ENCODE measurements at places on chromosomes 13 and 19. TPM values are rescaled to one million over a fixed set of nuclear protein-coding genes. Genes with fewer than 3 reads are reported as not detected.
A peak's percentile ranks its signal among the peaks of the same experiment; 100 is the strongest.

DNA sequence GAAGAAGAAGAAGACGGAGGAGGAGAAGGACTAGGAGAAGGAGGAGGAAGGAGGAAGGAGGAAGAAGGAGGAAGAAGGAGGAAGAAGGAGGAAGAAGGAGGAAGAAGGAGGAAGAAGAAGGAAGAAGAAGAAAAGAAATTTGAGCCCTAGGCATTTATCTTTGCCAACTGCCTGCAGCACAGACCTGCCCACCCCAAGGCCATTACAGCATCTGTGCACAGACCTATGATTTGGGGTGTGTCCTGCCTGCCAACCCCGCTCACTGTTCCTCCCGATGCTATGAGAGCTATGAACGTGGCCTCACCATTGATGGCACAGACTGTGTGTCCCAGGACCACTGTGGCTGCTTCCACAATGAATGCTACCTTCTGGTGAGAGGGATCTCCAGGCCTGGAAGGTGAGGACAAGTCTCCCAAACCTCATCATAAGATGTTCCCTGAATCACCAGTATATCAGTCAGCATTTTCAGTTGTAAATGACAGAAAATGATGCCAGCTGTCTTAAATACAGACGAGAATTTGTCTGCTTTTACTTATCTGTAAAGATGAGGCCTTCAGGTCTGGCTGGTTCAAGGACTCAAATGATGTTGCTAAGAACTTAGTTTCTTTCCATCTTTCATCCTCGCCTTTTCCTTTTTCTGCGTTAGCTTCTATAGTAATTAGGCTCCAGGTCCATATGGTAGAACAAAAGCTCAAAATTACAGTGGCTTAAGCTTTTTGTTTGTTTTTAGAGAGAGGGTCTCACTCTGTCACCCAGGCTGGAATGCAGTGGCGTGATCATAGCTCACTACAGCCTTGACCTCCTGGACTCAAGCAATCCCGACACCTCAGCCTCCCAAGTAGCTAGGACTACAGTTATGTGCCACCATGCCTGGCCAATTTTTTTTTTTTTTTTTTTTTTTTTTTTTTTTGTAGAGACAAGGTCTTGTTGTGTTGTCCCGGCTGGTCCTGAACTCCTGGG is 3.9 kb upstream of the SDHAF1 start:
- DNase-seq: no peak
- H3K27ac ChIP-seq: no peak overlapping the region
- H3K4me3 ChIP-seq: no peak overlapping the region
- H3K27me3 ChIP-seq: peaks cover 35% of the 10 kb centered on the region

DNA sequence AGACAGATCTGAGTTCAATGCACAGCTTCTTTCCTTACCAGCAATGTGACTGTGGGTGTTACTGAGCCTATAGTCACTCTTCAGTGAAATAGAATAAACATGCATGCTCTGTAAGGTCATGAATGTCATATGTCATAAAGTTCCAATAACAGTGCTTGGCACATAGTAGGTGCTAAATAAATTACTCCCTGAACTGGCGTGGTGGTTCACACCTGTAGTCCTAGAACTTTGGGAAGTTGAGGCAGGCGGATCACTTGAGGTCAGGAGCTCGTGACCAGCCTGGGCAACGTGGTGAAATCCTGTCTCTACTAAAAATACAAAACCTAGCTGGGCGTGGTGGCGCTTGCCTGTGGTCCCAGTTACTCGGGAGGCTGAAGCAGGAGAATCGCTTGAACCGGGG is 13.2 kb downstream of the WBP4 start:
- no peak overlapping the region for H3K4me3 ChIP-seq
- no peaks in the 10 kb centered on the region for H3K4me1 ChIP-seq
- H3K36me3 ChIP-seq: peaks cover 63% of the 10 kb centered on the region

- H3K36me3 ChIP-seq: peaks cover 11% of the 10 kb centered on the region
- no peaks in the 10 kb centered on the region for H3K27me3 ChIP-seq
- no peak for DNase-seq
- H3K4me3 ChIP-seq: no peak overlapping the region
Measured at GRCh38 chr13:37560526-37560925, 38.0 kb downstream of the POSTN start.

DNA sequence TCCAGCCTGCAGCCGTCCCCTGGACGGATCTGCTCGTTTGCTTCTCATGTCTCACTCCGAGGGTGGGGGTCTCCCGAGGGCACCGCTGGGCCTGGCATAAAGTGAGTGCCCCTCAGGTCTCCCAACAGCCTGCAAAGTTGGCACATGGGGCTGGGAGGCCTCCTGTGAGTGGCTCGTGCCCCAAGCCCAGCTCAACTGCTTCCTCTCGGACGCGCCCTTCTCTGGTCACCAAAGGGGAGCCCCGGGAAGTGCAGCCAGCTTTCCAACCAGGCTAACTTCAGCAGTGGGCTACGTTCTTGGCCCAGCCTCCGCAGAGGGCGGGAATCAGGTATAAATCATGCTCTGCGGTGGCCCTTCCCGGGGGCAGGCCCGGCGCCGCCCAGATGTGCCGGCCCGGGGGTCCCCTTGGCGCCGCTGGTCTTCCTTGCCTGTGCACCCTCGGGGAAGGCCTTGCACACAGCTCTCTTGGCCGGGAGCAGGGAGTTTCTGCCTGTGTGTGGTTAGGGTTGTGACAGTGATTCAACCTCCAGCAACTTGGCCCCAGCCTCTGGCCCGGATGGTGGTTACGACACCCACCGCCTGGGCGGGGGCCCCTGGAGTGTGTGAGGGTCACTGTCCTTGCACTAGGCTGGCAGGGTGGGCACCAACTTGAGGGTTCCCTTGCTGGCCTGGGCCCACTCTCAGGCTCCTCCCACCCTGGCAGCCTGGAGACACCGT is 20.7 kb downstream of the CEBPG start:
- no peaks in the 10 kb centered on the region for H3K36me3 ChIP-seq
- DNase-seq: no peak
- H3K4me1 ChIP-seq: peaks cover 10% of the 10 kb centered on the region
- no peaks in the 10 kb centered on the region for H3K27me3 ChIP-seq

GRCh38 chr13:106998664-106999063 is 430.7 kb upstream of the ARGLU1 start:
- no peak overlapping the region for H3K27ac ChIP-seq
- no peak overlapping the region for H3K4me3 ChIP-seq
- no peaks in the 10 kb centered on the region for H3K27me3 ChIP-seq
- no peaks in the 10 kb centered on the region for H3K4me1 ChIP-seq

GRCh38 chr19:49953416-49953815 is 7.6 kb downstream of the SIGLEC11 start:
- no peaks in the 10 kb centered on the region for H3K36me3 ChIP-seq
- no peaks in the 10 kb centered on the region for H3K27me3 ChIP-seq
- H3K4me1 ChIP-seq: peaks cover 50% of the 10 kb centered on the region
- no peak for DNase-seq

DNA sequence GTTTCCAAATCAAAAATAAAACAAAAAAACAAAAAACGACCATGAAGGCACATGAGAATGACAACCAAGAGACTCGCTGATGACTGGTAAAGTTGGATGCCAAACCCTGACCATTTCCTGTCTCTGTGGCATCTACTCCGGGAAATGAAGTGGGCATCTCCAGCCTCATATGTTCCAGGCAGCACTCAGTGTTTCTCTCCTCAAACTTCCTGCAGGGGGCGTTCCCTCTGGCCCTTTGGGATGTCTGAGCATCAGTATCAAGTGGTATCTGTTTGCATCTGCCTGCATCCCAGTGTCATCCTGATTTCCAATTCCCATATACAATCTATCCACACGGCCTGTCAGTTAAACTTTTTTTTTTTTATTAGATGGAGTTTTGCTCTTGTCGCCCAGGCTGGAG is 9.8 kb upstream of the SIGLEC12 start:
- no peak overlapping the region for H3K27ac ChIP-seq
- H3K4me3 ChIP-seq: no peak overlapping the region
- no peaks in the 10 kb centered on the region for H3K36me3 ChIP-seq
- H3K4me1 ChIP-seq: no peaks in the 10 kb centered on the region
- H3K27me3 ChIP-seq: peaks cover 27% of the 10 kb centered on the region
- peak; percentile 72 for DNase-seq

GRCh38 chr13:60379837-60380565 is 17.0 kb upstream of the TDRD3 start:
- no peak for DNase-seq
- H3K4me1 ChIP-seq: peaks cover 5% of the 10 kb centered on the region
- no peaks in the 10 kb centered on the region for H3K27me3 ChIP-seq
- H3K4me3 ChIP-seq: no peak overlapping the region
- no peak overlapping the region for H3K27ac ChIP-seq
- no peaks in the 10 kb centered on the region for H3K36me3 ChIP-seq

- H3K36me3 ChIP-seq: peaks cover 80% of the 10 kb centered on the region
- no peak overlapping the region for H3K4me3 ChIP-seq
- no peaks in the 10 kb centered on the region for H3K4me1 ChIP-seq
- H3K27ac ChIP-seq: no peak overlapping the region
Measured at GRCh38 chr19:57037556-57037955, 82.2 kb upstream of the USP29 start.

- no peak overlapping the region for H3K27ac ChIP-seq
- DNase-seq: no peak
- no peaks in the 10 kb centered on the region for H3K4me1 ChIP-seq
- H3K4me3 ChIP-seq: no peak overlapping the region
- H3K36me3 ChIP-seq: peaks cover 6% of the 10 kb centered on the region
Measured at GRCh38 chr13:97889803-97890202, 63.7 kb upstream of the IPO5 start.

GRCh38 chr19:45560038-45560437 is 24.6 kb downstream of the OPA3 start:
- no peaks in the 10 kb centered on the region for H3K27me3 ChIP-seq
- H3K36me3 ChIP-seq: no peaks in the 10 kb centered on the region
- no peak overlapping the region for H3K4me3 ChIP-seq
- no peak for DNase-seq
- H3K27ac ChIP-seq: no peak overlapping the region

DNA sequence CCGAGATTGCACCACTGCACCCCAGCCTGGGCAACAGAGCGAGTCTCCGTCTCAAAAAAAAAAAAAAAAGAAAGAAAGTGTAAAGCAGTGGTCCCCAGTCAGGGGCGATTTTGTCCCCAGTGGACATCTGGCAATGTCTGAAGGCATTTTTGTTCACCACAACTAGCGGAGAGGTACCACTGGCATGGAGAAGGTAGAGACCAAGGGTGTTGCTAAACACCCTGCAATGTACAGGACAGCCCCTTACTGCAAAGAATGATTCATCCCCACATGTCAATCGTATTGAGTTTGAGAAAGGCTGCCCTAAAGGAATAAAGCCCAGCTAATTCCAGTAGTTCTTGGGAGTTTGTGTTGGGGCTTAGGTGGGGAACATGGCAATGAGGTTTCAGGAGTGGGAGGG is 38.7 kb downstream of the CYP4F2 start:
- H3K27ac ChIP-seq: no peak overlapping the region
- DNase-seq: no peak
- H3K4me1 ChIP-seq: no peaks in the 10 kb centered on the region
- no peaks in the 10 kb centered on the region for H3K27me3 ChIP-seq
- peaks cover 7% of the 10 kb centered on the region for H3K36me3 ChIP-seq

Gene LHB
- total RNA-seq: not detected

Gene ALG11
- 38.9 TPM for total RNA-seq

Gene LGALS16
- not detected for total RNA-seq

Gene RFPL4AL1
- total RNA-seq: not detected

Gene GRIN2D
- total RNA-seq: 23.0 TPM

Gene PRKCG
- 23.0 TPM for total RNA-seq

Gene OLFM4
- 0.14 TPM for total RNA-seq
